Fibroblast of skin of right biceps (primary cell): ENCODE measurements at places on chromosomes 6 and 20.

DNA sequence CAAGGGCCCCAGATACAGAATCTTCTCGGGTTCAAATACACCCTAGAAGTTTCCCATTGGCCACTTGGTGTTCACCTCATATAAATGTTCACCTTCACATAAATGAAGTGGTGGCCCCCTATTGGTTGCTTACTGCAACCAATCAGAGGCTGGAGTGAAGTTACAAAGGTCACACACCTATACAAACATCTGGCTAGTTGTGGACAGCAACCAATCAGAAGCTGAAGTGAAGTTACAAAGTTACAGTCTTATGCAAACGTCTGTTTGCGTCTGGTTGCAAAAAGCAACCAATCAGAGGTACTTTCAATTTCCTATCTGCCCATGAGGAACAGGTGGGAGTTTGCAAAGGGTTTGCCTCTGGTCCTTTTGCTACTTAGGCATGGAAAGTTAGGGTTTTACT lies 206.5 kb upstream of the BMP2 start:
- no peak for DNase-seq

DNA sequence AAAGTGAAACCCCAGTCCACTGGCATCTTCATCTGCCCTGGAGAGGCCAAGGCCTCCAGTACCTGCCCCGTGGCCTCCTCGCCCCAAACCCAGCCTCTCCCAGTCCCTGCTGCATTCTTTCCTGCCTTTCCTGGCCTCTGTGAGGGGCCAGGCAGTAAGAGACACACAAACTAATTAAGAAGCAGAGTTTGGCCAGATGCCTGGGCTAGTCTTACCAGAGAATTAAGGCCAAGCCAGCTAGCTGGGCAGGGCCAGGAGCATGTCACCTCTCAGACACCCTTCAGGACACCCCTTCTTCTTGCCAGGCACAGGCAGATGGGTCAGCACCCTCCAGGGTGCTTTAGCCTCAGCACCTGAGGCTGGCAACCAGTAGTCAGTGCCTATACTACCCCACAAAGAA lies 2.4 kb downstream of the MDGA1 start:
- DNase-seq = peak; percentile 12

- no peak for DNase-seq
These were observed 40.2 kb upstream of the SAMHD1 start for GRCh38 chr20:36991703-36992102.

DNA sequence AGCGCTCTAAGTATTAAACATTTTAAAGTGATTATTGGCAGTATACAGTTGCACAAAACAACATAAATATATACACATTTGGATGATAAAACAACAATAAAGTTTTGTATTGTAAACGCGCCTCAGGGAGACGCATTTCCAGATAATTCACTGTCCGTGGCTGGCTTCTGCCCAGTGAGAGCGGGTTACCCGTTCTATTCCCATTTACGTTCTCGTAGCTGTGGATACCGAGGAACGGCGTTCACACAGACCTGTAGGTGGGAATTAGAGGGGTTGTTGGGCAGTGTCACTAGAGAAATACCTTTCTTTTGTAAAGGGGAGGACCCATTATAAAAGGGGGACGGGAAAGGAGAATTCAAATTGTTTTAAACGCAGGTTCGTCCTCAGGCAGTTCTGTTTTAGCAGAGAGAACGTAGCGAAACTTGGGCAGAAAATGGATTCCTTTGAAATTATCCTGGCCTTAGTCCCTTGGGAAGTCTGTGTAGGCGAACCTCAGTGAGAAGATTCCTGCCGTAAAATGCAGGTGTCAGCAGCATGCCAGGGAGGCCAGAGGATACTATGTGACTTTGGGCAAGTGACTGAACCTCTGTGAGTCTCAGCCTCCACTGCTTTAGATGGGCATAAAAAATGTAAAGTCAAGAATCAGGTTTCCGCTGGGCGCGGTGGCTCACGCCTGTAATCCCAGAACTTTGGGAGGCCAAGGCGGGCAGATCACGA lies 756 bp downstream of the MTG2 start:
- DNase-seq = no peak

GRCh38 chr6:163152701-163153100 lies 261.8 kb upstream of the QKI start:
- DNase-seq = no peak

- DNase-seq = no peak
These were observed 530.2 kb upstream of the MAN1A1 start for GRCh38 chr6:119879731-119880130.
